ENCODE measurements at places on chromosomes 3 and 15.
A peak's percentile ranks its signal among the peaks of the same experiment; 100 is the strongest.

DNA sequence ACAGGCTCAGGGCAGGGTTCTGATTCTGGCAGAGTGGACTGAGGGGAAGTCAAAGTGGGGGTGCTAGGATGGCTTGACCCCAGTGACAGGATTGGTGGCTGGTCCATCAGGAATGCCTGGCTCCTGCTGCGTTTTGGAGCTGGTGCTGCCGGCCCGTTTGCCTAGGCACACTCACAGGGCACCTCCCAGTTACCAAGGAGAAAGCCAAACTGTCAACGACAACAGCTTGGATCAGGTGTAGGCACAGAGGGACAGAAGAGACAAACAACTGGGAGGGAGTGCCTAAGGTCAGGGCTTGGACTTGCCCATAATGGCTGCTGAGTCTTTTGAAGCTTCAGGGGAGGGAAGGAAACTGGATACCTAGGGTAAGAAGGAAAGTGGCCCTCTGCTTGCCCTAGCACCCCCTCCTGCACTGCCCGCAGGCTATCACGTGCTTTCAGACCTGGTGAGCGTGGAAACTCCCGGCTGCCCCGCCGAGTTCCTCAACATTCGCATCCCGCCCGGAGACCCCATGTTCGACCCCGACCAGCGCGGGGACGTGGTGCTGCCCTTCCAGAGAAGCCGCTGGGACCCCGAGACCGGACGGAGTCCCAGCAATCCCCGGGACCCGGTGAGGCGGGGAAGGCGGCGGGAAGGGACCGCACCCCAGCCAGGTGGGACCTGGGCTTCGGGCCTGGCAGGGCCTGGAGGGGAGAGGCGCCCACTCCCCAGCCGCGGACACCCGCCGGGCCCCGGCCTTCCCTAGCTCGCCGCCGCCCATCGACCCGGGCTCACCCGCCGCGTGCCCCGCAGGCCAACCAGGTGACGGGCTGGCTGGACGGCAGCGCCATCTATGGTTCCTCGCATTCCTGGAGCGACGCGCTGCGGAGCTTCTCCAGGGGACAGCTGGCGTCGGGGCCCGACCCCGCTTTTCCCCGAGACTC is 5.1 kb downstream of the DUOX1 start:
- peak; percentile 44 for DNase-seq

GRCh38 chr15:38714309-38715072 is 149.9 kb upstream of the RASGRP1 start:
- no peak for DNase-seq

DNA sequence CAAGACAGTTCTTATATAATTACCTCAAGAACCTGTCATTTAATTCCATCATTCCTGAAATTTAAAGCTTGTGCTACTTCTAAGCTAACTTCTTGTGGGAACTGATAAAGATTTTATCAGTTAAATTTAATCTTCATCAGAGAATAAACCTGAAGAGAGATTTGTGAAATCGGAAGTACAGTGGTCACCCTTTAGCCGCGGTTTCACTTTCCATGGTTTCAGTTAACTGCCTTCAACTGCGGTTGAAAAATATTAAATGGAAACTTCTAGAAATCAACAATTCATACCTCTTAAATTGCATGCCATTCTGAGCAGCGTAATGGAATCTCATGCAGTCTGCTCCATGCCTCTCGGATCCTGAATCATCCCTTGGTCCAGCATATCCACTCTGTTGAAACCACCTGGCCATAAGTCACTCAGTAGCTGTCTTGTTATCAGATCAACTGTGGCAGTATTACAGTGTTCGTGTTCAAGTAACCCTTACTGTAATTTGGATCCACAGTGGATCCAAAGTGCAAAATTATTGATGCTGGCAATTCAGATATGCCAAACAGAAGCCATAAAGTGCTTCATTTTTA is 626.1 kb downstream of the CADM2 start:
- DNase-seq = no peak

GRCh38 chr3:109803274-109803673 is 465.9 kb upstream of the DPPA4 start:
- DNase-seq = no peak

- no peak for DNase-seq
Observed at GRCh38 chr3:10376353-10376752, 55.4 kb upstream of the SEC13 start.

- no peak for DNase-seq
Observed at GRCh38 chr3:150751781-150752263, 11.1 kb downstream of the SIAH2 start.

GRCh38 chr3:175956964-175957363 is 1097.8 kb downstream of the NAALADL2 start:
- DNase-seq = no peak
